Right atrium auricular region (tissue), 2 donors: ENCODE measurements at places on chromosomes 6 and 20. TPM values are rescaled to one million over a fixed set of nuclear protein-coding genes. Genes with fewer than 3 reads are reported as not detected.
A peak's percentile ranks its signal among the peaks of the same experiment; 100 is the strongest.

NRSN1 gene
- not detected for total RNA-seq

CDKN1A gene
- 63.8 TPM for total RNA-seq

MAPK13 gene
- 7.2 TPM for total RNA-seq

PAK5 gene
- 0.12 TPM for total RNA-seq

TBXT gene
- not detected for total RNA-seq

CGA gene
- not detected for total RNA-seq

SLC22A2 gene
- total RNA-seq, result not detected

DNA sequence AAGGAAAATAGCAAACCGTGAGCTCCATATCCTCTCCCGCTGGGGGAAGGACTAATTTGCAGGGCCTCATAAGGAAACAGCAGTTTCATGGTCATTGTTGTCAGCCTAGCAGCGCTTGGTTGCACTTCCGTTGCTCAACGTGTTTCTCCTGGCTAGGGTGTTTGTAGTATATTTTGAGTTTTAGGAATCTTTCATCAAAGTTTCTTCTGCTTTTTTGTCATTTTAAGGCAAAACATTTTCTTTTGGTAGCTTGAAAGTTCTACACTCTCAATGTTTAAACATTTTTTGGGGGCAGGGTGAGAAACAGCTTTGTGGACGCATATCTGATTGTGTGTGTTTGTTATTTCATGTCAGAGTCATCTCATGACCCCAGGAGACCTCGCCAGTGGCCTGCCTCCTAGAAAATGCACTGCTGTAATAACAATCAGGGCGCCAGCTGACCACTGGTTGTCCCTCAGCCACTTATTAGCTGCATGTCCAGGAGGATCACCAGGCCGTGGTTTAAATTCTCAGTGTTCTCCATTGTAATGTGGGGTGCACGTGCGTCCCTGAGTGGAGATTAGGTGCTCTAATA, 20.6 kb downstream of the JARID2 start:
- no peak for DNase-seq

- no peak for DNase-seq
Measured at GRCh38 chr6:45109551-45109950, 218.6 kb upstream of the RUNX2 start.

DNA sequence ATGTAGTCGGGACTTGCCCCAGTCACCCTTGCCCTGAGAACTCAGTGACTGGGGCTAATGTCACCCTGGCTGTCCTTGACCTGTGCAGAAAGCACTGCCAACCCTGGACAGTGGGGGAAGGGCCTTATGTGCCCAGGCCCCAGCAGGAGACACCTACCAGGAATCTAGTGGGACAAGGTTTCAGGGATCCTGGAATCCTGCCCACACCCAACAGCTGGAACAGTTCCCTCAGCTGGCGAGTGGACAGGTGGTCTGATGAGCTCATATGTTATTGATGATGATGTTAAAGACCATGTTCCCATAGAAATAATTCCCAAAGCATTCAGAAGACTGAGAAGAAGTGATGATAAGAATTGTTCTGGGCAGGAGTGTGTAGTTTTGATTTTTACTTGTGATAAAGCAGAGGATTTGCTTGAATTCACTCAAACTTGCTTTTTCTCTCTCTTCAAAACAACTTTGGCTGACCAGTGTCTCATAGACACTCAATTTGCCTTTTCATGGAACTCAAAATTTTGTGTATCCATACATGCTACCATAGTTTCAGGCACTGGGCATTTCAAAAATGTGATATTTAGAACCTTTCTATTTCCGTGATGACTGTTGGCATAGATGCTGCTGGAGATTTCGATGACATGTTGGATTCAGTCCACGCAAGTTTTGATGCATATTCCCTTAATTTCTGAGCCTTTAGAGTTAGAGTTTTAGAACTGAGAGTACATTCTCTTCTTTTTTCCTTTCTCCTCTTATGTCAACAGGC, 79.3 kb downstream of the SLC22A3 start:
- no peak for DNase-seq

GRCh38 chr6:13248994-13249393, 79.3 kb downstream of the TBC1D7 start:
- no peak for DNase-seq

- DNase-seq, result peak; percentile 72
Measured at GRCh38 chr6:33344701-33345697, 27.5 kb upstream of the ZBTB22 start.

DNA sequence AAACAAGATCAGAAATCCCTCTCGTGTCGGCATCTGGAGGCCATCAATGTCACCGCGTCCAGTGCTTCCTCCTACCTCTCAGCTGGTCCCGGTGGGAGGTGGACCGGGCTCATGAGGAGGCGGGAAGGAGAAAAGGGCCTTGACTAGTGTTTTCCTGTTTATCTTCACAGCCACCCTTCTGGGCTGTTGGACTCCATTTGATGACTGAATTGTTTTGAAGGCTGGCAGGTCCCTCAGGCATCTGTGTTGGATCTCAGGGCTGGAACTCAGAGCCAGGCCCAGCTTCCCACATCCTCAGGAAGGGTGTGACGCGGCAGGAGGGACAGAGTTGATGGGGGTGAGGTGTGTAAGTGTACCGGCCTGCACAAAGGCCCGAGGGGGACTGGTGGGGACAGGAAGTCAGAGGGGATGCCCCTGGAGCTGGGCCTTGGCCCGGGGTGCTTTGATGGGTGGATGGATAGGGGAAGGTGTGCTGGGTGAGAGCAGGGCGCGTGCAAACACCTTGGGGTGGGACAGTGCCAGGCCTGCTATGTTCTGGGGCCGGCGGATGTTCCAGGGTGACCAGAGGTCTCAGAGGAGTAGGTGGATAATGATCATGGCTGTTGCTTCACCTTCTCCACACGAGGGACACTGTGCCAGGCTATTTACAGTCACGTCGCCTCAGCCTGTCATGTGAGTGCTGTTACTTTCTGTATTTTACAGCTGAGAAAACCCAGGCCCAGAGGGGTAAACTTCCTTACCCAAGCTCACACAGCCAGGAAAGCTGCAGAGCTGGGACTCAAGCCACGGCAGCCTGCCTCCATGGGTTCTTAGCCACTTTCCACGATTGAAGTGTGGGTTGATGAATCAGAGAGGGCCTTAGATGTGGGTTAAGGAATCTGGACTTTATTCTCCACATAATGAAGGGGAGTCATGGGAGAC, 17.9 kb upstream of the CHMP4B start:
- no peak for DNase-seq

DNA sequence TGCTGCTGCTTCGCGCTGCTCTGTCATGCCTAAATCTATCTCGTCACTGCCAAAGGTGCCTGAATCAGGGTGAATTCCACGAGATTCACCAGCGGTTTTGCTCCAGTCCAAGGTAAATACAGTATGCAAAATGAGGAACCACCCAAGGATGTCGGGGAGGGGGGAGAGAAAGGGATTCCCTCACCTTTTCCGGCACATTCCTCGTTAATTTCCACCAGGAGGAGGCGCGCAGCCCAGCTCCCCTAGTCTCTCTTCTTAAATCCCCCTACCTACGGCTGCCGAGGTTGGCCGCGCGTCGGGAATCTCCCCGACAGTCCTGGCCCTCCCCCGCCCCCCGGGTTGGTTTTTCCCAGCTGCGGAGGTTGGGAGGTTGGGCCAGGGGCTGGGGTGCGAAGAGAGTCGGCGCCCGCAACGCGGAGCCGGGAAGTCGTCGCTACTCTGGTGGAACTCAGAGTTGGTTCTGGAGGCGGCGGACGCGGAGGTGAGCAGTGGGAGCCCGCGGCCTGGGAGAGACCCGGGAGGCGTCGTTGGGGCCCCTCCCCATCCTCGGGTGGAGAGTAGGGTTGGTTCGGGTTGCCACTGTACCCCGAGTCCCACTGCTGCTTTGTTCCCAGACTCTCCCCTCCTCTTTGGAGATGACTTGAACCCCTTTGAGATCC, at the start of gene TPBG:
Gene TPBG, plus strand, starts transcription at position 390 of the 659 bp plus-strand sequence. CDS start 1,145 bp downstream, outside the sequence.
- DNase-seq, result no peak

DNA sequence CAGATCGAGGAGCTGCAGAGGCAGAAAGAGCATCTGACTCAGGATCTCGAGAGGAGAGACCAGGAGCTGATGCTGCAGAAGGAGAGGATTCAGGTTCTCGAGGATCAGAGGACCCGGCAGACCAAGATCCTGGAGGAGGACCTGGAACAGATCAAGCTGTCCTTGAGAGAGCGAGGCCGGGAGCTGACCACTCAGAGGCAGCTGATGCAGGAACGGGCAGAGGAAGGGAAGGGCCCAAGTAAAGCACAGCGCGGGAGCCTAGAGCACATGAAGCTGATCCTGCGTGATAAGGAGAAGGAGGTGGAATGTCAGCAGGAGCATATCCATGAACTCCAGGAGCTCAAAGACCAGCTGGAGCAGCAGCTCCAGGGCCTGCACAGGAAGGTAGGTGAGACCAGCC, 26.2 kb downstream of the C20orf173 start:
- no peak for DNase-seq

GRCh38 chr6:54614499-54615195, 231.9 kb upstream of the FAM83B start:
- DNase-seq, result no peak
